Motor neuron (in vitro differentiated cells): ENCODE measurements at places on chromosomes 6 and 20. TPM values are rescaled to one million over a fixed set of nuclear protein-coding genes. Genes with fewer than 3 reads are reported as not detected.
A peak's percentile ranks its signal among the peaks of the same experiment; 100 is the strongest.

GRCh38 chr6:117498159-117498558 lies 15.7 kb downstream of the DCBLD1 start:
- ATAC-seq, result no peak

GRCh38 chr6:134253681-134254080 lies 64.2 kb downstream of the SGK1 start:
- peak; percentile 81 for ATAC-seq

DNA sequence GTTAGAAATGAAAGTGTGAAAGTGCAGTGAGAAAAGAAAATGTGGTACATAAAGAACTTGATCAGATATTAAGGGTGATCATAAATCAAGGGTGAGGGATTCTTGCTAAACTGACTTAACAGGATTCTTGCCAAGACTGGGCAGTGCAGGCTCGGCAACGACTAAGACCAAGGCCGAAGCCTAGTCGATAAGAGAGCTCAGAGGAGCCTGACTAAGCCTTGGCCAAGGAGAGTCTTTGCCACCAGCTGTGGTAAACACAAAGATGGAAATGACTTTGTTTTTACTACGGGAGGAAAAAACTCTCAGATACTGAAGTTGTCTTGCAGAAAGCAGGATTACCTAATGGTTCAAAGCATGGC lies 196.6 kb downstream of the LY86 start:
- no peak for ATAC-seq

Gene ZNF76
- total RNA-seq, result 22.4 and 22.7 TPM in 2 replicates
